ENCODE measurements at places on chromosomes 7 and 10.

DNA sequence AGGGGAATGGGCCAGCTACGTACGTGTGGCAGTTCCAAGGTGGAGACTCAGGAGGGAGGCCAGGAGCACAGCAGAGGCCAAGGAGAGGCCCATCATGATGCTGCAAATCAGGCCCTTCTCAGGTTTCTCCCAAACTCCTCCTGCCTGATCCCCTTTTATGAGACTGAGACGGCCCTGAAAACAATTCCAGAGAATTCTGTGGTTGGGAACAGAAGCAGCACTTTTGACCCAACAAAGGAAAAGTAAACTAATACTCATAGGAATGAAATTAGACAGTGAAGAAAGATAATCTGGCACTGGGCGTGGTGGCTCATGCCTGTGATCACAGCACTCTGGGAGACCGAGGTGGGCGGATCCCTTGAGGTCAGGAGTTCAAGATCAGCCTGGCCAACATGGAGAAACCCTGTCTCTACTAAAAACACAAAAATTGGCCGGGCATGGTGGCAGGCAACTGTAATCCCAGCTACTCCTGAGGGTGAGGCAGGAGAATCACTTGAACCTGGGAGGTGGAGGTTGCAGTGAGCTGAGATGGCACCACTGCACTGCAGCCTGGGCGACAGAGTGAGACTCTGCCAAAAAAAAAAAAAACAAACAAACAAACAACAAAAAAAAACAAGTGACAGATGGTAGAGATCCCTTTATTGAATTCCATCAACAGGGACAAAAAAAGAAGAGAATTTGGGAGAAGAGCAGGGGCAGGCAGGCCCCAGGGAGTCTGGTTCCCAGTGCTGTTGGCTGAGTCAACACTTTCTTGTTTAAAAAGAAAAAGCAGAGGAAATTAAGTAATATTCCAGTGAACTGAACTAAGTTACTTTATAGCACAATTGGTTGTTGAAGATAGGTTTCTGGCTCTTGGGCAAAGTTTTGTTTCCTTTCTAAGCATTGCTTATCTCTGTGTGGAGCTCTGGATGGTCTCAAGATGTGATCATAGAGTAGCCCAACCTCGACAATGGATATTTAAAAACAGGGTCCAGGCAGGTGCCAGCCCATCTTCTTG is at the start of gene CCL26:
TSS of gene CCL26 (minus strand) at position 131 of the 997 bp plus-strand sequence. CDS start at position 96, 35 bp downstream.
- DNase-seq: no peak

DNA sequence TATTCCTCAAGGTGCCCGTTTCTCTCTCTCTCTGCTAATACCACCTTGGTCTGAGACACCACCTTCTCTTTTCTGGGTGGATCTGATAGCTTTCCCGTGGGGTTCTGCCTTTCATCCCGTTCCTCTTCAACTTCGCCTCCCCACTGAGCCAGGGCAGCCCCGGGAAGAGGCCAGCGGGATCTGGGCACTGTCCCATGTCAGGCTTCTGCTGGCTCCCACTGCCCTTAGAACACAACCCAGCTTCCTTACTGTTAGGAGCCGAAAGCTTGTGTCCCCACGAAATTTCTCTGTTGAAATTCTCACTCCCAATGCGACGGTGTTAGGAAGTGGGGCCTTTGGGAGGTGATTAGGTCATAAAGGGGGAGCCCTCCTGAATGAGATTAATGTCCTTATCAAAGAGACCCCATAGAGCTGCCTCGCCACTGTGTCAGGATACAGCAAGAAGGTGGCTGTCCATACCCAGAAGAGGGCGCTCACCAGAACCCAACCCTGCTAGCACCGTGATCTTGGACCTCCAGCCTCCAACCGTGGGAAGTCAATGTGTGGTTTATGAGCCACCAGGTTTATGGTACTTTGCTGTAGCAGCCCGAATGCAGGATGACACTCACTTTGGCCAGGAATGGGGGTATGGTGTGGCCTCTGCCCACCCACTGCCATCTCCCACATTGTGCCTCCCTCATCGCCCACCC is 79.2 kb downstream of the CAMK1D start:
- DNase-seq: no peak

DNA sequence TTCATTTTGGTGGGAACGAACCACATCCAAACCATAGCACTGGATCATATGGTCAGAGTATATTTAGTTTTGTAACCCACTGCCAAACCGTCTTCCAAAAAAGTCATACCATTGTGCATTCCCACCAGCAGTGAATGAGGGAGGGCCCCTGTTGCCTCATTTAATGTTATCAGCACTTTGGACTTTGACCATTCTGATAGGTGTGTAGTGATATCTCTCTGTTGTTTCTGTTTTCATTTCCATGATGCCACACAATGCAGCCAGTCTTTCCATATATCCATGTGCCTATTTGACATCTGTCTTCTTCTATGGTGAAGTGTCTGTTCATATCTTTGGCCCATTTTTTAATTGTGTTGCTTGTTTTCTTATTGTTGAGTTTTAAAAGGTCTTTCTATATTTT is 105.0 kb upstream of the PPP2R2D start:
- DNase-seq: no peak

GRCh38 chr7:141585592-141586510 is 34.6 kb downstream of the AGK start:
- DNase-seq: no peak

- no peak for DNase-seq
Measured at GRCh38 chr7:94874036-94874785, 33.2 kb upstream of the PPP1R9A start.

GRCh38 chr10:91164520-91165065 is 55.9 kb upstream of the PCGF5 start:
- DNase-seq: no peak

GRCh38 chr10:114550756-114551635 is 107.1 kb downstream of the ABLIM1 start:
- peak; percentile 2 for DNase-seq

GRCh38 chr10:52801947-52802346 is 29.4 kb upstream of the MBL2 start:
- no peak for DNase-seq

Data from NCI-H187 (cell line).